ENCODE measurements at places on chromosomes 1 and 21.
A peak's percentile ranks its signal among the peaks of the same experiment; 100 is the strongest.

- DNase-seq, result peak; percentile 79
Measured at GRCh38 chr21:33824156-33824941, 91.3 kb downstream of the ATP5PO start.

DNA sequence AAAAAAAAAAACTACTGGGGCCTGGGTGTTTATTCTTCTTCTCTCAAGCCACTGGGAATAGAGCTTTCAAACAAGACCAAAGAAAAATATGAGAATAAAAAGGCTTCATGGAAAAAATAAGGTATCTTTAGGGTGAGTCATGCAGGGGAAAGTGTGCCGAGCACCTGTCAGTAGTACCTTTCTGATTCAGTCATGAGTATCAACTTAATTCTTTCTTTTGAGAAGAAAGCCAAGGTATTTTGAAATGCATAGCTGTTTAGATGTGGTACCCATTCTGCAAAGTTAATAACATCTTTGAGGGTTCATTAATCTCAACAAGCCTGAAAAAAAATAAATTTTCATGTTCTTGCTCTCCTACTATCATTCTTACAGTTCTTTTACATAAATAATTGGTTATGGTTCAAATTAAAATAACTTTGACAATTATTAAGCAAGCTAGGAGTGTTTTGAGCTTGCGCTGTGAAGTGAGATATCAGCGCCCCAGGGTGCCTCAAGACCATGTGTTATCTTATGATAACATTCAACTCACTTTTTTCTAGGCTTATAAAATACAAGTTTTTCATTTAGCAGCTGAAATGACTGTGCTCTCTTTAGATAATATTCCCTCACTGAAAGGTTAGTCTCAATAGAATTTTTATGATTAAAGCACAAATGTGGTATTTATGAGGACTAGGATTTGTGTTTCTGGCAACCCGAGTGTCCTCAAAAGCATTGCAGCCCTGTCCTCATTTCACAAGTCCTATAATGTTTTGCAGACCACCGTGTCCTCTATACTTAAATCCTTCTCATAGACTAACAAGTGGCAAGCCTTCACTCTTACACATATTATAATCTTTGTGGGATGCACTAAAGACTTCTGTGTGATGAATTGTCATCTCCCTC lies 138.6 kb downstream of the SLC44A5 start:
- DNase-seq, result no peak

DNA sequence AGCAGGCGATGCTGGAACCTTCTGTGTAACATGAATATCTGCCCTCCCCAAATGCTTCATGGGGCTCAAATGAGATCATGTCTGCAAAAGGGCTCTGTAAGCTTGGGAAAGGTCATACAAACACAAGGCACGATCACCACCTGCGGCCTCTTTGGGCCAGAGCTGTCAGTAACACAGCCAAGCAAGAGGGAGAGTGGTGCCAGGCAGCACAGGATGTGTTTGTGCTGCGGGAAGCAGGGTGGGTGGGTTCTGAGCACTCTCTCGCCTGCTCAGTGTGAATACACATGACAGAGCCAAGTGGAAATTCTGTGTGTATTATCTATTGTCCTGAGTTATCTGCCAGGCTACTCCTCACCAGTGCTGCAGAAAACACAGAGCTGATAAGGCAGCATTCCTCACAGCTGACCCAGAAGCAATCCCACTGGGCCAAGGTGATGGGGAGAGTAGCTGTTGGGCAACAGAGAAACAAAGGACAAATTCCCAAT lies 101.2 kb downstream of the LAMC2 start:
- DNase-seq, result peak; percentile 71

DNA sequence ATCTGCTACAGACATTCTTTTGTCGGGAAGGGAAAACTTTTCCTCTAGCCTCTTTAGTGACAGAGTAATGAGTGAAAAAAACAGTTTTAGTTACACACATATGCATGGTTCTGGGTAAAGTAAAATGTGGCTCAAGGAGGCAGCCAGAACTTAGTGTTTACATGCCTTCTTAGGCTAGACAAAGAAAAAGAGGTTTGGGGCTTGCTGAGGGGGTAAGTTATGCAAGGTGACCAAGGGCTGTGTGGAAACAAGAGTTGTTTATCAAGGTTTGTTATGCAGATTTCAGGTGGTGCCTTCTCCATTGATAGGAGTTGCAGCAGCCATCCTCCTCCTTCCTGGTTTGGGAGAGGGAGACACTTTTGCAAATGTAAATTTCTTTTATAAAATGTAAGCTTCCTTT lies 66.5 kb upstream of the RAB3GAP2 start:
- no peak for DNase-seq

DNA sequence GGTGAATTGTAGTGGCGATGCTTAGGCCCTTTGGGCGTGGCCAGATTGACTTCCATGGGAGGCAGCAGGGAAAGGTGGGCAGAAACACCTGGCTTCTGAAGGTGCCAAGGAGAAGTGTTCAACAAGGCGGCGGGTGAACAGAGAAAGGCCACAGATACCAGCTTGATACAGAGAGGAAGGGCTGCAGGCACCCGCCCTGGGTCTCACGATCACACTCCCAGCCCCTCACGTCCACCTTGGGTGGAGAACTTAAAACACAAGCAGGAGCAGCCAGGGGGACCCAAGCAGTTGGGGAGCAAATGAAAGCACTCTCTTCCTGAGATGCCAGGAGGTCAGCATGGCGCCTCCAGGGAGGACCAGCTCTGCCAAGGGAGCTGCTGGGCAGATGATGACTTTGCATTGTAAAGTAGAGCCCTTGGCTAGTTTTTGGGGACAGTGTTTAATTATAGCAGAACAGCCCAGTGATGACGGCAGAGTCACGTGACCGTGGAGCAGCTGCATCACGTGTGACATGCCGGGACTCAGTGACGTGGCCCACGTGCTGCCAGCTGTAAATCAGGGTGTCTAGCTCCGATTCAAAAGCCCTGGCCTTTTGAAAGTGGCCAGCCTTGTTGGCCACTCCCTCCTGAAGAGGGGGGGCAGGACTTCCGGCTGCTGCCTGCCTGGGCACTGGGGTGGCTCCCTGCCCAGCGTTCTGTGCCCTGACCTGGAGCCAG lies 19.0 kb downstream of the SLC37A1 start:
- peak; percentile 62 for DNase-seq

DNA sequence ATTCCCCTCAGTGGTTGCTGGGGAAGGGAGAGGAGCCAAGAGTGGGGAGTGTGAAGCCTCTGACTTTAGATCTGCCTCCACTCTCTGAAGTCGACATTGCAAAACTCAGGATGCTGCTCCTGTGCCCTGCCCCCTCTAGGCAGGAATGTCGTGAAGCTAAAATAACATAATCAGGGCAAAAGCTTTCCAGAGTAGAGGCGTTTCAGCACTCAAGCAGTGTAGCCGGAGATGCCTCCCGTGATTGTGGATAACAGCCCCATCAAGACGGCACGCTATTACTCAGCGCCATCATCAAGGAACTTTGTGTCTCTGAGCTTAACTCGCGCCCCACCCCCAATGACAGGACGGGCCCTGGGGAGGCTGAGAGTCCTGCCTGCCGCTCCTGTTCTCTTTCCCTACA lies 60.0 kb downstream of the FBXO2 start:
- peak; percentile 7 for DNase-seq

DNA sequence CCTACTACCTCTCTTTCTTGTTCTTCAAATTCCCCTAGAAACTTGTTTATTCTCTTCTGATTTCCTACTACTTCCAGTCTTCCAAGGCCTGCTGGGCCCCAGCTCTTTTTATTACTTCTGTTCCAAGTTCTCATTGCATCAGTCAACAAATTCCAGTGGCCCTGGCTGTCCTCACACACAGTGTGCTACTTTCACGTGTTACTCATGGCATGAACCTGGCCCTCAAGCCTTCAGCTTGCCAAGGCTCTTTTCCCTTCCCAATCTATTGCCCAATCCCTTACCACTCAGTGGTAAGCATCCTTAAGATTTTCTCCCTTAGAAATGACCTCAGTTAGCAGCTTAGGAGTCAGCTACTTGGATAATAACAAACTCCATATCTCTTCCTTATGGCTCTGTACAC lies 613.5 kb downstream of the LMO4 start:
- DNase-seq, result no peak

GRCh38 chr1:244341455-244342450 lies 110.0 kb downstream of the ADSS2 start:
- DNase-seq, result peak; percentile 26

DNA sequence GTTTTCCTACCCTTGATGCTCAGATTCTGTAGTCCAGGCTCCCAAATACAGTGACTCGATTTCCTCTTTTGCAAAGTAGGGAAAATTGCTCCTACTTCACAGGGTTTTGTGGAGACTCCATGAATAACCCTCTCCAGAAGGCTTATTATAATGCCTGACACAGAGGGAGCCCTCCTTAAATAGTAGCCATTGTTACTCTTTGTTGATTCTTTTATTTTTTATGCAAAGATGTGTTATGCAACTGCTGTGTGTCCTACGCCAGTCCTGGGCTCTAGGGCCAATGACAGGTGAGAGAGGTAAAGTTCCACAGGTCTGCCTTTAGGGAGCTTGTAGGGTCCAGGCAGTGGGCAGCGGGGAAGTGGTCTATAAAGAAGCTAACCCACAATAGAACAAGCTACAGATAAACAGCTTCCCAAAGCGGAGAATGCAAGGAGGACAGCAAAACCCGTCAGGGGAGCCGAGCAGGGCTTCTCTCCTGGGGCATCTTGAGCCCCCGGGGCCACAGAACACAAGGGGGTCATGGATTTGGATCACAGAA lies 1.5 kb downstream of the AADACL3 start:
- no peak for DNase-seq

- DNase-seq, result no peak
Measured at GRCh38 chr1:14809191-14809981, 210.9 kb downstream of the KAZN start.

DNA sequence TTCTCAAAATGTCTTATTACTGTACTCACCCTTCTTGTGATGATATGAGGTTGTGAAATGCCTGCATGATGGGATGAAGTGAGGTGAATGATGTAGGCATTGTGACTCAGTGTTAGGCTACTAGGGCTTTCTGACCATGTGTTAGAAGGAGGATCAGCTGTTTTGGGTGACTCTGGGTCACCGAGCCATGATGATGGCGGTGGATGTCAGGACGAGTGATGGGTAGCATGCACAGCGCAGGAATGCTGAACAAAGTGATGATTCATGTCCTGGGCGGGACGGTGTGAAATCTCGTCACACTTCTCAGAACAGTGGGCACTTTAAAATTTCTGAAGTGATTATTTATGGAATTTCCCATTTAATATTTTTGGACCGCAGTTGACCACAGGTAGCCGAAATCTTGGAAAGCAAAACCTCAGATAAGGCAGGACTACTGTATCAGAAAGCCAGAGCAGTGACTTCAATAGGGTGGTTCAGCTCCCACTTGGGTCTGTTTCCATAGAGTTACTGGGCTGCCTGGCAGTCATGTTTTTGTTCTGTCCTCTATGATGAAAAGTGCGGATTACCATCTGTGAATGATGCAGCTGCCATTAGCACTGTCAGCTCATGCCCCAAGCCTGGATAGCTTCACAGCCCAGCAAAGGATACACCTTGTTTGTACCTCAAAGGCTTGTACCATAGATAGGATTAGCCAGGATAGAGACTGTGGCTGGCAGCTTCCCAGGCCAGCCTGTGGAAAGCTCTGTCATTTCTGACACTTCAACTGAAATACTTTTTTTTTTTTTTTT lies 26.6 kb downstream of the IL6R start:
- DNase-seq, result no peak

DNA sequence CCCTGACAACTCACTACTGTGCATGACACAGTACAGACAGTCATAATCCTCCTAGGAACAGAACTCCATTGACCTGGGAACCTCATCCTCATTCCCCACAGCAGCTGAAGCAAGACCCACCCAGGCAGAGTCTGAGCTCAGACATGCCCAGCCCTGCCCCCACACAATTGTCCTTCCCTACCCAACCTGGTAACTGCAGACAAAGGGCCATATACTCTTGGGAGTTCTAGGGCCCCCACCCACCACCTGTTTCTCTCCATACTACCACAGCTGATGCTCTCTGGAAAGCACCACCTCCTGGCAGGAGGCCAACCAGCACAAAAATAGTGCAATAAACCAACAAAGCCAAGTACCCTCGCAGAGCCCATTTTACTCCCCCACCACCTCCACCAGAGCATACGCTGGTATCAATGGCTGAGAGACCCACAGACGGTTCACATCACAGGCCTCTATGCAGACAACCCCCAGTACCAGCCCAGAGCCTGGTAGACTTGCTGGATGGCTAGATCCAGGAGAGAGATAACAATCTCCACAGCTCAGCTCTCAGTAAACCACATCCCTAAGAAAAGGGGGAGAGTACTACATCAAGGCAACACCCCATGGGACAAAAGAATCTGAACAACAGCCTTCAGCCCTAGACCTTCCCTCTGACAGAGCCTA lies 159.7 kb upstream of the CXADR start:
- peak; percentile 68 for DNase-seq

DNA sequence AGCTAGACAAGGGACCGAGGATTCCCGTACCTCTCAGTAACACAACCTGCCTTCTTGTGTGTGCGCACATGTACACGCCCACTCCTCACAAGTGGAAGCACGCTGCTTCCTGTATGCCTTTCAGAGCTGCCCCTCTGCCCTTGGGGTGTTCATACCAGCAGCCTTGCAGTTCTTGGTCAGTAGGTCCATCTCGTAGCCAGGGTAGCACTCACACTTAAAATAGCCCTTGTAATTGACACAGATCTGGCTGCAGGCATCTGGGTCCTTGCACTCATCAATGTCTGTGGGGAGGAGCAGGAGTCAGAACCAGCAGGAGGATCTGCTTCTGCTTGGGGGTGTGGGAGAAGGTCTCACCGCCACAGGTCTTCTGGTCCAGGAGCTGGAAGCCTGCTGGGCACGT lies 32.6 kb upstream of the MAGOH start:
- no peak for DNase-seq

DNA sequence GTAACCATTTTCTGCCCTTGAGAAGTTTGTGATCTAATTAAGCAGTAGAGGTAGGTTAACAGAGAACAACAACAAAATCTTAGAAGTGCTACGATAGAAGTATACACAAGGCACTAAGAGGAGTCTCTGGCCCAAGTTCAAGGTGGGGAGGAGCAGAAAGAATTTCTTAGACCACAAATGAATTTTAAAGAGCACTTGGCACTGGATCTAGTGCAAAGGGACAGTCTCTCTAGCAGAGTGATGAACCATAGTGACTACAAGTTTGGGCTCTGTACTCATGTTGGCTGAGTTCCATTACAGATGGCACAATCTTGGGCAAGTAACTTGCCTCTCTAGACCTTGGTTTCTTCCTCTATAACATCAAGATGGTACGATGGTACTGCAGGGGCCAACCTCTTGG lies 33.3 kb upstream of the PIGC start:
- DNase-seq, result no peak

All from tongue (tissue), 3 donors.